GM12892 (cell line): ENCODE measurements at places on chromosomes 1 and 21.

DNA sequence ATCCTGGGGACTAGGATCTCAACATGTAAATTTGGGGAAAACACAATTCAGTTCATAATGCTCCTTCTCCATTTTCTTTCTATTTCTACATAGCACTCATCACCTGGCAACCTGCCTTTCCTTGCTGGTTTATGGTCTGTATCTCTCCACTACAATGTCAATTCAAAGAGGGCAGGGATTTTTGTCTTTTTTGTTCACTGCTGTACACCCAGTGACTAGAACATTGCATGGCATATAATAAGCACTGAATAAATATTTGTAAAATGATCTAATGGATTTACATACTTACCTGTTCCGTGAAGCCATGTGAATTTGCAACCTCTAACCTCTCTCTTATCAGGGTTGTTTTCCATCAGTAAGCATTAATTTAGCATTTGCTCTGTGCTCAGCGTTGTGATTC, 27.4 kb upstream of the TBX15 start:
- no peak for DNase-seq

- DNase-seq: no peak
Measured at GRCh38 chr1:173853074-173853473, 14.7 kb downstream of the GAS5 start.

DNA sequence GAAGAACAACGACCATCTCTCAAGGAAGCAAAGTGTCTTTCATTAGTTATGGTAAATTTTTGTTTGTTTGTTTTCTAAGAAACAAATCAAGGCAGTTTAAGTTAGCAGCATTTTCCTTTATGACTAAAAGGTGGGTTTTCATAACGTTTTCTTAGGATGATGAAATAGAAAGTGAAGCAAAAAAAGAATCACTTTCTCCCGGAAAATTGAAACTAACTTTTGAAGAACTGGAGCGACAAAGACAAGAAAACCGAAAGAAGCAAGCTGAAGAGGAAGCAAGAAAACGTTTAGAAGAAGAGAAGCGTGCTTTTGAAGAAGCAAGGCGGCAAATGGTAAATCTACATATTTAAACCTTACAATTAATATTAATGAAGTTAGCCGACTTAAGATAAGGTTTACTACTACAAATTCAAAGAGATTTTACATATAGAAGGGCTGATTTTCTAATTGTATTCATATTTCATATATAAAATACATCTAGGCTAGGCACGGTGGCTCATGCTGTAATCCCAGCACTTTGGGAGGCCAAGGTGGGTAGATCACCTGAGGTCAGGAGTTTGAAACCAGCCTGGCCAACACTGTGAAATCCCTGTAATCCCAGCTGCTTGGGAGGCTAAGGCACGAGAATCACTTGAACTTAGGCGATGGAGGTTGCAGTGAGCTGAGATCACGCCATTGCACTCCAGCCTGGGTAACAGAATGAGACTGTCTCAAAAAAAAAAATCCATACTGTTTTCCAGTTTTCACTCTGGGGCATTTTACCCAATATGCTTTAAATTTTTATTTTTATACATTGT, 38.3 kb downstream of the NEXN start:
- DNase-seq: peak; percentile 11

GRCh38 chr1:55131218-55131617, 83.9 kb downstream of the USP24 start:
- no peak for DNase-seq

DNA sequence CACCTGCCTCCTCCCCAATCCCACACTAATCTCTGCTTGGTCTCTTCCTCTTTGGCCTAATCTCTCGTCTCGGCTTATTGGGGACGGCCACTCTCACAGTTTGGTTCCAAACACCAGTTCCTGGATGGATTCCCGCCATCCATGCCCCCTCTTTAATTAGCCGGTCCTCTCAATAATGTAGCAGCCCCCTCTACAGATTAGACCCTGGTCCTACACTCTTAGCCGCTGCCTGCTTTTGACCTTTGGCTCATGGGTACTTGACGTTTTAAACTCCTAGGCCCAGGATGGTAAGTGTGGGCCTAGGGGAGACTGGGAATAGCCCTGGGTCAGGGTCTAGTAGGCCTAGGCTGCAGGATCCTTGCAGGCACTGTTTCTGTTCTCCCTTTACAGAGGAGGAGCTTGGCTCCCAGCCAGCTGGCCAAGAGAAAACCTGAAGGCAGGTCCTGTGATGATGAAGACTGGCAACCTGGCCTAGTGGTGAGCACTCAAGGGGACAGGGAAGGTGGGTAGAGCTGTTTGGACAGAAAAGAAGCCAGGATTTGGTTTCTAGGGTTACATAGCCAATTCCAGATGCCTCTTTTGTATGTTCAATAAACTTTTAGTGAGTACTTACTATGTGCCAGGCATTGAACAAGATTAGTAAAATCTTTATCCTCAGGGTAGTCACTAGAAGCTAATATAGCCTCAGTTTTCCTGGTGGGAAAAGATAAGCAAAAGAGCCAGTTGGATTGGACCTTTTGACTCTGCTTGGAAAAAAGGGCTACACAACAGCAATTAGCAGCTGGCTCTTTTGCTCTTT, 758 bp downstream of the RAD54L start:
- DNase-seq: no peak

DNA sequence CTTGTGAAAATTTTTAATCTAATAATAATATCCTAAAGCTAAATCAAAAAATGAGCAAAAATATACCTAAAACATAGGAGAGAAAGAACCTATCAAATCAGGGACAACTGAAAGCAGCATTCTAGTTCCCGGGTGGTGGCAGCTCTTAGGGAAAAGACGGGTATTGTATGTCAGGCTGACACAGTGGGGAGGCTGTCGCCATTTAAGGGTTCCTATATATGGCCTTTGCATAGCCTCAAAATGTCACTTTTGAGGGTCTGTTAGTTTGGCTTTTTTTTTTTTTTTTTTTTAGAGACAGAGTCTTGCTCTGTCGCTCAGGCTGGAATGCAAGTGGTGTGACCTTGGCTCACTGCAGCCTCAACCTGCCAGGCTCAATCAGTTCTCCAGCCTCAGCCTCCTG, 6.0 kb downstream of the CLSTN1 start:
- no peak for DNase-seq

DNA sequence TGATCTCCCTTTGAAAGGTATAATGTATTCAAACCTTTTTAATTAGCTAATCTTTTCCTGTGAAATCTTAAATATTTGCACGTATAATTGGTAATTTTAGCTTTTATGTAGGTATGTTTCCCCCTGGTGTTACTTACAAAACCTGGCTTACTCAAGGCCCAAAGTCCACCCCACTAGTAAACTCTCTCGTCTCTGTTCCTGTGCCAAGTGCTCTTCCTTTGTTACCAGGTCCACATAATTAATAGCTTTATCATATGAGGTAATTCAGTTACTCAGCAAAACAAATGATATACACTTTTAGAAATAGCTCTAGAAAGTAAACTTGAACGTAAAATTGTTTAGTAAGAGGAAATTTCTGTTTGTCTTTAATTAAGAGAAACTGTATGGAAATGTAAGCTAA, 36.7 kb downstream of the NFIA start:
- DNase-seq: no peak

- DNase-seq: no peak
Measured at GRCh38 chr1:200739702-200740570, 1.2 kb downstream of the CAMSAP2 start.

DNA sequence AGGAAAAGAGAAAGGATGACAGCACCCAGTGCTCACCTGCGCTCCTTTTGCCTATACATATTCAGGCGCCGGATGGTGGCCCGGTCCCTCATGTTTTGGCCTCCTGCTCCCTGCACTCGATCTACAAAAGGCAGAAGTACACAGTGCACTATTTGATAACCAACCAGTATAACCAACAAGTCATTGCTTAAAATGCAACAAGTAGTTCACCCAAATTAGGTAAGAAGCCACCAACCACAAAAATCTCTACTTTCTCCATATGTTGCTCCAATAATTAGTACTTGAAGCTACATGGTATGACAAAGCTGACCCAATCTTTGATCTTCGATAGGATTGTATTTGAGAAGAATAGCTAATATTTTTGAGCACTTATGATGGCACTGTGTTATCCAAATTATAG, 2.0 kb downstream of the GNL2 start:
- no peak for DNase-seq

DNA sequence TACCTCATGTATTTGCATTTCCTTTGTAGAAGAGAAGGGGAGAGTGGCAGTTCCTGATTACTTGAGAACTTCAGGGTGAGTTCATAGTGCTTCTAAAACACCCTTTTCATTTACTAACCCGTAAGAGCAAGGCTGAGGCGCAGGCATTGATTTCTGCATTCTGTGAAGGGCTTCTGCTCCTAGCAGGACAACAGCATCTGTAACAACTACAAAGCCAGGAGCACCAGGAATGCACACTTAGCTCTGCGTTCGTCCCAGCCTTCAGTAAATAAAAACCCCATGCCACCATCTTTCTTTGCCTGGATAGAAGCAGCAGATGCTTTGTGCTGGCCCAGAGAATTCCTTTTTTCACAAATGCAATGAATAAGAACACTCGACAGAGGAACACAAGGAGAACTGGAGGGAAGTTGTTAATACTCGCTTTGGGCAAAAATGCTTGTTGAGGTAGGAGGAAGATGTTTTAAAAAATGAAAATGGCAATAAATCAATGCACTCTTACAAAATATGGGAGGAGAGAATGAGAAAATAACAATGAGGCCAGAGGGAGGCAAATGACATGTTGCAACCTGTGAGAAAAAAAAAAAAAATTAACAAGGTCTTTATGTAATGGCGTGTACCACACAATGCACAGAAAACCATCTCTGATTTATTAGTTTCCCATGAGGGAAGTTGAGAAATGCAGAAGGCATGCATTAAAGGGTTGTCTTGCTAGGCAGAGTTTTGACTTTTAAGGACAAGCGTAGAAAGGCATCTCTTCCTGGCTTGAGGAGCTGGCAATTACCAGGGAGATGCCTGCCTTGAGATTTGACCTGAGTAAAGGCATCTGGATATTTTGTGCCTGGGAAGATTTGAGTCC, 418.8 kb downstream of the DISC1 start:
- no peak for DNase-seq

DNA sequence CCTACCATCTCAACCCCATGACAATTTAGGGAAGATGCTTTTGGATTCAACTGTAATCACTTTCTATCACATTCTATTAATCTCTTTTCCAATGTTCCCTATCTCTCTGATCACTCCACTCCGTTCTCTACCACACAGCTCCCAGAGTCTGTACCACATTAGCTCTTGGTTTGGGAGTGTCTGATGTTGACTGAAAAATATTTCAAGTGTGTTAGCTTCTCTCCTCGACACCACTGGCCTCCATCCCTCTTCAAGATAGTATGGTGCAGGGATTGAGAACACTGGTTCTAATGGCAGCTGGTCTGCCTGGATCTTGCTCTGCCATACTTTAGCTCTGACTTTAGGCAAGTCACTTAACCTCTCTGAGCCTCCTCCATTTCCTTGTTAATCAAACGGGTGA, 39.9 kb downstream of the ATP1A1 start:
- no peak for DNase-seq

- no peak for DNase-seq
Measured at GRCh38 chr1:240232530-240232929, 140.8 kb downstream of the FMN2 start.

DNA sequence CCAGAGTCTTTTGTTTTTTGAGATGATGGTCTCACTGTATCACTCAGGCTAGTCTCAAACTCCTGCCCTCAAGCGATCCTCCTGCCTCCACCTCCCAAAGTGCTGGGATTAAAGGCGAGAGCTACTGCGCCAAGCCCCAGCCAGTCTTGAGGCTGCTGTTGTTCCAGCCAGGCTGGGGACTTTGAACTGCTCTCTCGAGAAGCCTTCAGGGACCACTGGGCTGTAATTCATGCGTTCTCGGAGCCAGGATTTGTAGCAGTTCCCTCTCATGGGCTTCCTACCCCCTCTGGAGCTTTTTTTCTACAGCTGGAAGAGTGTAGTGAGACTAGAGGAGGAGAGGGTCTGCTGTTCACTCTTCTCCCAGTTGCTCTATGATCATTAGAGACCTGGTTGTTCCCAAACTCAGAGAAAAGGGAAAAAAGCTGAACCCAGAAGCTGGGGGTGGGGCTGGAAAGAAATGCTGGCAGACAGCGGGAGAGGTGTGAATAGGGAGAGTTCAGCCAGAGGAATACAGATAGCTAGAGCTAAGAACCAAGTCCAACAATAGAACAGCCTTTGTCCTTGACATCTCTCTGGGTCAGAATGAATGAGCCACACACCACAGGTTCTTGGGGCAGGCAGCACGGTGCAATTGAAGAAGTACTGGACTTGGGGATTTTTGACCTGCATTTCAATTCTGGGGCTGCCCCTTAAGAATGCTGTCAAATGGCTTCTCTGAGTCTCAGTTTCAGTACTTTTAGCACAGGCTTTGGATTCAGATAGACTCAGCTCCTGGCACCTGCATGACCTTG, 13.2 kb upstream of the SLC41A1 start:
- no peak for DNase-seq

DNA sequence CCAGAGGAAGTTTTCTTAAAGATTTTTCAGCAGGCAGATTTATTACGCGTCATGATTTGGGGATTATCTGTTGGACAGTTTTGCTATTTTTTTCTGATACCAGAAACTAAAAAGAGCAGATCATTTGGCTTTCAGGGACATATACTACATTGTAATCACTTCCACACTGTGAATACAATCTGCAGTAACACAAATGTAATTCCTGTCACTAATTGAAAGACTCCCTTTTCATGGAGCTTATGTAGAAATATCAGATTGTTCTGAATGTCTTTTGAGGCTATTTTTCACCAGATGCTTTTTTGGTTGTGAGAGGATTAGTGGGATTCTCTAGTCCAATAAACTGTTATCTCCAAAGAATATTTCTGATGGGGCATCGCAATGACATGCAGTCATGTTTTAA, 464.2 kb downstream of the DISC1 start:
- DNase-seq: no peak

- DNase-seq: no peak
Measured at GRCh38 chr1:227828786-227829185, 13.3 kb downstream of the PRSS38 start.

- DNase-seq: no peak
Measured at GRCh38 chr1:154759196-154759595, 110.9 kb downstream of the KCNN3 start.

GRCh38 chr1:43659212-43660166, 9.5 kb downstream of the KDM4A start:
- no peak for DNase-seq

GRCh38 chr1:64171246-64171645, 32.2 kb upstream of the UBE2U start:
- DNase-seq: no peak

DNA sequence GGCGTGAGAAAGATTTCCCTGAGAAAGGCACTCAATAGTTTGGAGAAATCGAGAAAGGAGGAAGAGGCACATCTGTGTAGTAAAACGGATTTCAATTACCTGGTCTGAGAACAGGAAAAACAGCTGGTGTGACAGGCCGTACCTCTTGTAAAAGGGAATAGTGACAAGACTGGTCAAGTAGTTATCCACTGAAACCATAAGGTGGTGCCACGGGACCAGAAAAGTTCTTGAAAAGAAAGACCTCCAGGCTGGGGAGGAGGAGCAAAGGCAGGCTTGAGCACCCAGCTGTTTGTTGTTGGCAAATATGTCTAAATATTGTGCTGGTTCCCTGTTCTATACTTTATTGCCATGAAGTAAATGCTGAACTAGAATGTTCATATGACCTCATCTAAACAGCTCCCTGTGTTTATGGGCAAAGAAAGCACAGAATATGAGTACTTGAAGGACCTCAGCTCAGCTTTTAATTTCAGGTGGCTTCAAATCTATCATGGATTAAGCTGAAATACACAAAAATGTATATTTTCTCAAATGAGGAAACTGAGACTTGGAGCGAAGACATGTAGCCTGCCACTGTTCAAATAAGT, 4.0 kb downstream of the HAO2 start:
- no peak for DNase-seq
